NCI-H187 (cell line): ENCODE measurements at places on chromosomes 6 and 20.

GRCh38 chr6:29641430-29642148 is 8.6 kb upstream of the GABBR1 start:
- no peak for DNase-seq

- DNase-seq, result no peak
These were observed 28.1 kb downstream of the NFYA start for GRCh38 chr6:41100871-41101287.

DNA sequence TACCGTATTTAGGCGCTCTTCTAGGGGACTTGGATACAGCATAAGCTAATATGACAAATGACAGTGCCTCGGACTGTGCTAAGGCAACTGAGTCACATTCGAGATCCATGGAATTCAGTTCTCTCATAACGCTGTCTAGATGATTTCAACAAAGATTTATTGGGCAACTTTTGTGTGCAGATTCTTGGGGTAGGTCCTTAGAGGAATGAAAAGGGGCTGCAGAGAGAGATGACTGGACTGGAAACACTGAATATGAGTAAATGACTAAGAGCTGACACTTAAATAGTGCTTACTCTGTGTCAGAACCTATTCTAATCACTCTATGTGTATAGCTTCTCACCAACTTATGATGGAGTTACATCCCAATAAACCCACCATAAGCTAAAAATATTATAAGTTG is 36.4 kb upstream of the MARCKS start:
- DNase-seq, result no peak

DNA sequence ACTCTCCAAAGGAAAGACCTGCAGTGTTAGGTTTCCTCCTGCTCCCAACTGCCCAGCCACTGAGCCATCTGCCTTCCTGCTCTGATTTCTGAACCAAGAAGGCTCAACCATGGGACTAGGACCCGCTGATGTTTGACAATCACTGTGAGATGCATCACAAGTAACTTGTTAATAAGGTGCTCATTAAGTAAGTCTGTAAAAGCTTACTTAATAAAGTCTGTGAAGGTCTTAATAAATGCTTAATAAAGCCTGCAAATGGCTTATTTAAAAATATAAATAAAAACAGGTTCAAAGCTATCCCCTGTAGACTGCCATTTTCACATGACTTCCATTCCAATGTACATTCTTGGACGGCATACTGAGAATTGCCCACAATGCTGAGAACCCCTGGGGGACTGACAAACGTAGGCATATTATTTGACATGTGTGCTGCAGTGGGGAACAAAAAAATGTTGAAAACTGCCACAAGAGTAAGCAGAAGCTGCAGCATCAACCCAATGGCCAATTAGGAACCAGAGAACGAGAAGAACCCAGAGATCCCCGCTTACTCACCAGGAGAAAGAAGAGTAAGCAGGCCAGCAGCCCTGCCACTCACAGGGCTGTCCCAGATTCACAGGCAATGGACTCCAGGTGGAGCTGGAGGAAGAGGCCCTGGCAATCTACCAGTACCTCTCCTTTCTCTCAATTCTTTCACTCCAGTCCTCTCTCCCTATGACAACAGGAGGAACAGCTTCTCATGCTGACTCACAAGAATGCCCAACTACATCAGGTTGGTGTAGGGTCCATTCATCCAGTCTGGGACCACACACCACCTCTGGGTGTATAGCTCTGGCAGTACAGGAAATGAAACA is 19.5 kb downstream of the KIF13A start:
- DNase-seq, result no peak

- no peak for DNase-seq
These were observed 141.8 kb upstream of the KCNG1 start for GRCh38 chr20:51164731-51165130.

DNA sequence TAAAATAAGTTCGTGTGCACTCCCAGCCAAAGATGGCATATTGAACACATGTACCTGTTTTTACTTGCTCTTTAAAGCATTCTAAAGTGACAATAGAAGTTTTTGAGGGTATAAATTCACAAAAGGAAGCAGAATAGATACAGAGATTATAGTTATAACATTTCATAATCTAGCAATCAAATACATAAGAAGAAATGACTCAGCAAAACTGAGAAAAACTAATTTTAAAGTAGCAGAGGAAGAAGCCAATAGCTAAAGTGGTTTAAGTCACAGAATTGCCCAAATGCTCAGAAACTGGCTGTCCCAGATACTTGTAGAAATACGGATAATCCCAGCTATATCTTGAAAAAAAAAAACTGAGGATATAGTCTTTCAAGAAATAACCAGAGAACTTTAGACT is 49.2 kb upstream of the TBC1D32 start:
- no peak for DNase-seq

DNA sequence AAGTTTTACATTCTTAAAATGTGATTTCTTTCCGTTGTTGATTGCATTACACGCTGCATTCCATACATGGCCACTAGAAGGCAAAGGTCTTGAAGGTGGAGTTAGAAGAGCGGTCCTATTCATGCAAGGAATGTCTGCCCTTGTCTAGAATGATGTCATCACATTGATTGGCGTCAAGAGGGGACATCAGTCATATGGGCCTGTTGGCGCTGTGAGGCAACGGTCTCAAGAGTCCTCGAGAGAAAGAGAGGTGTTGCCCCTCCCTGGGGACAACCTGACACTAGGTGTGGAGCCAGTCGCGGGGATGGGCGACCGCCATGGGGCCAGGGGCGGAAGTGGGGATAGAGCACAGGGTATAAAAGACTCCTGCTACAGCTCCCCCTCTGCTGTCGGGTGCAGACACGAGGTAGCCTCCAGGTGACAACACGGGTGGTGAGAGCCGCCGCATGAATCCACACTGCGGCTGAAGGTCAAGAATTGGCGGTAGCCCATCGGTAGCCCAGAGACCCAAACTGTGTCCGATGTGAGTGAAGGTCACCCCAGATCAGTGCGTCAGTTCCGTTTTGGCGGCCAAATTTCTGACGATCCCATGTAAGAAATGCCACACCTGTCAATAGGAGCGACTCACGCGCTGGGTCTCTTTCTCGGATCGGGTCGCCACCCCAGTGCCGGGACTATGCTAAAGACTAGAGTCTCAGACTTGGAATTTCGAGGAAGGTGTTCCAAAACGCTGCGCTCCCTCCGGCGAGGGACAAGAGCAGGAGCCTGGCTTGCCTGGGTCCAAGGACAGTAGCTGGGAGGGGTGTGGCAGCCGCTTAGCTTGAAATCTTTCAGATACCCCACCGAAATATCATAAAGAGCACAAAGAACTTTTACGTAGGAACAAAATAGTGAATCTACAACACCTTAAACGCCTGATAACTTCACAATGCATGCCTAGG is 93.2 kb upstream of the ZNF184 start:
- no peak for DNase-seq
